NCI-H524 (cell line): ENCODE measurements at places on chromosomes 2 and 18.

- no peak for DNase-seq
Measured at GRCh38 chr2:33062665-33063250, 116.0 kb downstream of the LTBP1 start.

DNA sequence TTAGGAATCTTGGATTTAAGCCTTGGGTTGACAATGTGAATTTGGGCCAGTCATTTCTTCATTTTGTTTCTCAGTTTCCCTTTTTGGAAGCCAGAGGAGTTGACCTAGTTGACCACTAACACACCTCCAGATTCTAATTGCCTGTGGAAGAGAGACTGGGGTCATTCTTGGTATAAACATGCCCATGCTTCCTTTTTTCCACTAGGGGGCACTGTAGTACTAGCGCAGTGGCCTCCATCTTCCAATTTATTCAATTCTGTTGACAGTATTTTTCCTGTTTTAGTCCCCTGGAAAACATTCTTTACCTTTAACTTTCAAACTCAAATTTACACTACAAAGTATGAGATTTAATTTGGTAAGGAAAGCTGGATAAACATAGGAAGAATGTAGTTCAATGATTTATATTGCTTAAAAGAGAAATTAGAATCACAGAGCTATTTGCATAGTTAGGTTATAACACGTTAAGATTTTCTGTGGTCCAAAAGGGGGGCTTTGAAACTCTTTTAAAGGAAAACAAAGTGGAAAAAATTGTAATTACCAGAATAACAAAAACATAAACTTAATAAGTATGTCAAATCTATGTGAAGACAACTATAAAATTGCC is 57.5 kb upstream of the AGPS start:
- peak; percentile 52 for DNase-seq

DNA sequence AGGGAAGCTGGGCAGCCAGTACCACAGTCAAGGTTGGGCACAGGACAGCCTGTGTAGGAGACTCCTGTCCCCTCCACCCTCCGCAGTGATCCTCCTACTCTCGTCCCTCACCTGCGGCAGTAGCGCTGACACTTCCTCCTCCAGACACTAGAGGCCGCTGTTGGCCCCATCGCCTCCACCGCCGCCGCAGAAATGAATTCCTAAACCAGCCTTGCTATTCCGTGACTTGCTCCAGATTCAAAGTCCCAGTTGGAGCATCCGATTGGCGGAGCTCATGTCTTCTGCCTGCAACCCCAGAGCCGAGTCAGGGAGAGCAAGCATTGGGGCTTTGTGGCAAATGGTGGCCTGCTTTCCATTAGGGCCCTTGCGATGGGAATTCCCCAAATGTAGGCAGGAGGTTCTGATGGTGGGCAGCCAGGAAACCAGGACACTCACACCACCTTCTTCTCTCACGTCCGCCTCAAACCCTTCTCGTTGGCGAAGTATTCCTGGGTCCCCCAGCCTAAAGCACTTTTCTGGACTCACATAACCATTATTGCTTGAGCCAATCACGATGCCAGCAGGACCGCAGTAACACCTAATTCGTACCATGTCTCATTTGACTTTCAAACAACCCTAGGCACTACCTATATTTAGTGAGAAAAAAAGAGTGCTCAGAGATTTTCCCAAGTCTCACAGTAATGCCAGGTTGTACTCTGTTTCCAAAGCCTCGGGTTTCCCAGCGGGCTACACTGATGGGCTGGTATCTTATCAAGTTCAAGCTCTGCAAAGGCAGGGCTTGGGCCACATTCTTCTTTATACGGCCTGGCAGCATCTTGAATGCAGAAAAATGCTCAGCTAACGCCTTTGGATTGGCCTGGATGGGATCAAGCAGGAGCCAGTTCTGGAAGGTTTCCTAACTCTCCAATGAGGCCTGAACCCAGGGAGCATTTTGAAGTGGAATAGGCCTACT is 1.2 kb upstream of the DNAJB2 start:
- peak; percentile 61 for DNase-seq

DNA sequence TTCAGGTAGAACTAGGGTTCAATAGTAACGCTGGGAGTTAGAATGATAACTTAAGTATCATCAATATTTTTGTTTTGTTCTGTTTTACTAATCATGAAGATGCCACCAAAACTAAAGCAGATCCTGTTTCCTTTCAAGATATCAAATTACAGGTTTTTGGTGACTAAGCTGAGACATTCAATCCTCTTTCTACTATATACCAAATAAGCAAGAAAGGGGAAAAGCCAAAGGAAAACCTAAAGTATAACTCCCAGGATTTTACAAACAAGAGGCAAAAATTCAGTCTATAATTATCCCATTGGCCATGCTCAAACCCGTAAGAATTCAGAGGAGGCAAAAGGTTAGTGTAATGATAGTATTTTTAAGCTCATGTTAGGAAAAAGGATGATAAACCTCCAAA is 175.2 kb upstream of the CCDC150 start:
- no peak for DNase-seq

DNA sequence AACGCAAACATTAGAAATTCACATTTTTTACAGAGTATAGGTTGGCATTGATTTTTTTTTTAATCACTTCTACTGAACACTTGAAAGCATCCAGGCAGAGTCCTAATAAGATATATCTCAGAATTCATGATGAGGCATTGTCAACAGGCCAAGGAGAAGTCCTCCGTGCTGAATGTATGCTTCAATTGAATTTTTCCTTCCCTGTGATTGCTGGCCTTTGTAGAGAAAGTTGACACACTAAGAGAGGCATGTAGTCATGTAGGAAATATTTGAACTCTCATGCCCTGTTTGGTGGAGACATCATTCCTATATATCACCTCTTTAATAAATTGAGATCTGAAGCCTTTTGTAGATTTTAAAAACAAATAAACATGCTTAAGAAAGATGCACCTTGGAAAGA is 844.9 kb downstream of the CPS1 start:
- DNase-seq: no peak

DNA sequence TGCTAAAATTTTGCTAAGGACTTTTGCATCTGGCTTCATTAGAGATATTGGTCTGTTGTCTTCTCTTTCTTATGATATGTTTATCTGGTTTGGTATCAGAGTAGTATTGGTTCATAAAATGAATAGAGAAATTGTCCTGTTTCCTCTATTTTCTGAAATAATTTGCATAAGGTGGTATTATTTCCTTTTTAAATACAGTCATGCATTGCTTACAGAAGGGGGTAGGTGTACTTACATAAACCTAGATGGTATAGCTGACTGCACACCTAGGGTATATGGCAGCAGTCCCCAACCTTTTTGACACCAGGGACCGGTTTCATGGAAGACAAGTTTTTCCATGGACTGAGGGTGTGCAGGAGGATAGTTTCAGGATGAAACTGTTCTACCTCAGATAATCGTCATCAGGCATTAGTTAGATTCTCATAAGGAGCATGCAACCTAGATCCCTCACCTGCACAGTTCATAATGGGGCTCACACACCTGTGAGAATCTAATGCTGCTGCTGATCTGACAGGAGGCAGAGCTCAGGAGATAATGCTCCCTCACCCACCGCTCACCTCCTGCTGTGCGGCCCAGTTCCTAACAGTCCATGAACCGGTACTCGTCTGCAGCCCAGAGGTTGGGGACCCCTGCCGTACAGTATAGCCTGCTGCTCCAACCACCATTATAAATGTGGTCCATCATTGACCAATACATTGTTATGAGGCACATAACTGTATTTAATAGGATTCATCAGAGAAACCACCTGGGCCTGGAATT is 189.2 kb downstream of the FAM210A start:
- no peak for DNase-seq

DNA sequence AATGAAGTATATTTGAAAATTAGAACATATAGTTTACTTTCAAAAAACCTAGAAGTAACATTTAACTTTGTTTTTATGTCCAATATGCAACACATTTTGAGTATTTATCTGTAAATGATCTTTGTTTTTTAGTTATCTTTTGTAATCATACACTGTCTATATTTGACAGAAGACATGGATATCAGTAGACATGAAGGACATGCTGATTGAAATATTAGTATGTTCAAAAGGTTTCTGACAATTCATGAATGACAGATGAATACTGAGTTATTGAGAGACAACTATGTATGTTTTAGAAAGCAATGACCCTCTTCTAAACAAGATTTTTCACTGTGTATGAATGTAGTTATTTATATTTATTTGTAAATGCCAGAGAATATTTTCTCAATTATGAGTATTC is 215.6 kb upstream of the TMEFF2 start:
- no peak for DNase-seq
